ENCODE measurements at places on chromosomes 1 and 21. TPM values are rescaled to one million over a fixed set of nuclear protein-coding genes. Genes with fewer than 3 reads are reported as not detected.

The NPL gene
- 5.7 TPM for total RNA-seq

The SLFNL1 gene
- total RNA-seq, result 0.15 TPM

DNA sequence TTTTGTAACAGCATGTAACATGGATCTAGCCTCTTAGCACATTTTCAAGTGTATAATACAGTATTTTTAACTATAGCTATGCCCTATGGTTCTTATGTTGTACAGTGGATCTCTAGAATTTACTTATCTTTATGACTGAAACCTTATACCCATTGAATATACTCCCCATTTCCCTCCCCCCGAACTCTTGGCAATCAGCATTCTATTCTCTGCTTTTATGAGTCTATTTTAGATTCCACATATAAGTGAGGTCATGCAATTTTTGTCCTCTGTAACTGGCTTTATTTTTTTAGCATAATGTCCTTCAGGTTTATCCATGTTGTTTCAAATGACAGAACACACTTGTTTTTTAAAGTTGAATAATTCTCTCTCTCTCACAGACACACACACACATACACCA, 3.1 kb upstream of the GBP6 start:
- DNase-seq, result no peak

- DNase-seq, result no peak
Measured at GRCh38 chr1:212982430-212983152, 32.2 kb downstream of the VASH2 start.

- DNase-seq, result no peak
Measured at GRCh38 chr1:41766546-41766945, 152.2 kb downstream of the HIVEP3 start.

The CLCA4 gene
- total RNA-seq, result not detected

The AMY2A gene
- not detected for total RNA-seq

GRCh38 chr21:44356636-44357035, 3.2 kb downstream of the TRPM2 start:
- DNase-seq, result no peak

DNA sequence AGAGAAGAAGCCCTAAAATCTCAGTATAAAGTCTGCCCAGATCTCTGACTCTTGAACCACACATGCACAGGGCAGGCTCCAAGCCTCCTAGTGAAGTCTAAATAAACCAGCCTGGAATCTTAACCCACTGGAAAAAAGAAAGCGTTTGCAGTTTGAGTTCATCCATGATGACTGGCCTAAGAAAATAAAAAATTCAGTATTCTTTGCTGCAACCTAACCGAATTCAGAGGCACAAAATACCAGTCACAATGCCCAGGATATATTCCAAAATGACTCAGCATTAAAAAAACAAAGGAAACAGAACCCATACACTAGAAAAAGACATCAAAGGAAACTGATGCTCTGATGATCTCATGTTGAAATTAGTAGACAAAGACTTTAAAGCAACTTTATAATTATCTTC, 269.2 kb downstream of the SDCCAG8 start:
- DNase-seq, result no peak

DNA sequence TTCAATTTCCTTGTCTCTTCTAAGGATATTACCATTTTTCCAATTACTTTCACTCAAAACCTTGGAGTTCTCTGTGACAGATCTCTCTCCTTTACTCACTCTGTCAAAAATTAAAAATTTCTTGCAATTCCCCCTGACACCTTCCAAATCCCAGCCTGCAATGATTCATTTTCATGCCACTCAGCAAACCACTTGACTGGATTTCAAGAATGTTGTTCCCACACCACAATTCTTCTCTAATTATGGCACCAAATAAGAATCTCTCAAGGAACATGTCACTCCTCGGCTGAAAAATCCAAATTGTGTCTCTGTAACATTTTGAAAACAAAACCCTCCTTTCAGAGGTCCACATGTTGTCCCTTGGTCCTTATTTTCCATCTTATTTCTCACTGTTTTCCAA, 438.9 kb upstream of the ZP4 start:
- no peak for DNase-seq

DNA sequence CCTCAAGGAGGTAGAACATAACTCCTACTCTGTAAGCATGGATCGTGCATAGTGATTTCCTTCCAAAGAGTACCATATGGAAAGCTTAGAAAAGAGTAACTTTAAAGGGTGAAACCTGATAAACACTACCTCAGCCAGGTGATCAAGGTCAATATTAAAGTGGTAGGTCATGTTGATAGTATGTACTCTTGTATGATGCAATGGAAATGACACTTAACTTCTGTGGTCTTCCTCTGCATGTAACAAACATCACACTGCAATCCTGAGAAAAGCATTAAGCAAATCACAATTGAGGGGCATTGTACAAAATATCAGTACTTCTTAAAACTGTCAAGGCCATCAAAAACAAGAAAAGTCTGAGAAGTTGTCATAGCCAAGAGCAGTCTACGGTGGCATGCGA, 83.8 kb downstream of the LEPR start:
- no peak for DNase-seq

The TNFRSF14 gene
- total RNA-seq, result 7.1 TPM

- DNase-seq, result peak; percentile 59
Measured at GRCh38 chr1:150507912-150508864, at the start of gene ECM1. Gene ECM1, plus strand, starts transcription at chr1:150508109. Its CDS starts 101 bp downstream, at chr1:150508210.

The RTCA gene
- 24.0 TPM for total RNA-seq

The SH2D5 gene
- total RNA-seq, result 0.09 TPM

DNA sequence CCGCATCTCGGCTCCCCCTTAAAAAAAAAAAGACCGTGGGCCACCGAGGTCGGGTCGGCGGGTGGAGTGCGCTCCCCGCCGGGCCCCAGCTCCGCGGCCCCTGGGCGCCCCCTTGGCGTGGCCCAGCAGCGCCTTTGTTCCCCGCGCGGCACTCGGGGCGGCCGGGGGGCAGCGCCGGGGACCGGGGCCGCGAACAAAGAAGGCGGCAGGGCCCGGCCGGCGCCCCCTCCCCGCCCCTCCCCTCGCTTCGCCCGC, 571 bp downstream of the MARCKSL1 start:
- no peak for DNase-seq

GRCh38 chr1:110218739-110219138, 8.6 kb downstream of the KCNC4 start:
- no peak for DNase-seq

The PM20D1 gene
- 0.16 TPM for total RNA-seq

DNA sequence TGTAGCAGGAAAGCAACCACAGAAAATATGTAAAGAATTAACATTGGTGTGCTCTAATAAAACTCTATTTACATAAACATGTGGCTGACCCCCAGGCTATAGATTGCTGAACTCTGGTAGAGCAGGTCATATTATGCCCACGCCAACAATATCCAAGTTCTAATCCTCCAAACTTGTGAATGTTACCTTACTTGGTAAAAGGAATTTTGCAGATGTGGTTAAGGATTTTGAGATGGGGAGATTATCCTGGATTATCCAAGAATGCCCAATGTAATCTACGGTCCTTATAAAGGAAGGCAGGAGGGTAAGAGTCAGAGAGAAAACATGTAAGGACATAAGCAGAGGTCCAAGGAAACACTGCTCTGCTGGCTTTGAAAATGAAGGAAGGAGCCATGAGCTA, 201.0 kb downstream of the USH2A start:
- DNase-seq, result no peak

GRCh38 chr1:30760596-30761324, 3.2 kb upstream of the LAPTM5 start:
- DNase-seq, result no peak

The C8A gene
- not detected for total RNA-seq

GRCh38 chr1:25747046-25747719, 52.8 kb upstream of the SELENON start:
- no peak for DNase-seq

- no peak for DNase-seq
Measured at GRCh38 chr1:239044829-239045228, 341.5 kb upstream of the CHRM3 start.

The MYOC gene
- total RNA-seq, result 7.0 TPM

The CNR2 gene
- total RNA-seq, result 0.08 TPM

DNA sequence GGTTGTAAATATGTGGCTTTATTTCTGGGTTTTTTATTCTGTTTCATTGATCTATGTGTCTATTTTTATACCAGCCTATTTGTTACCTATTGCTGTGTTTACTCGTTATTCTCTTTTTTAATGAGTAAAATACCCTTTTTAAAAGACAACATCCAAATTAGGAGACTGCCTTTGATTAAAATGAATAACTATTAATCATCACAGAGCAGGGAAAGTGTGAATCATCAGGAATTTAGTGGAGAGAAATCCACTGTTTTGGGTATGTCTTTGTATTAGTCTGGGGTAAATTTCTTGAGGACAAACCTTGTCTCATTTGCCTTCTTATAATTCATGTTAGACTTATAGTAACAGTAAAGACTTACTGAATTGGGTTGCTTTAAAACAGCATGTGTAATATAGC, 12.1 kb downstream of the DISC1 start:
- DNase-seq, result no peak

- no peak for DNase-seq
Measured at GRCh38 chr1:115557715-115558114, 84.1 kb upstream of the VANGL1 start.

GRCh38 chr1:110502402-110503151, 16.4 kb downstream of the KCNA10 start:
- no peak for DNase-seq

The KPNA6 gene
- total RNA-seq, result 92.1 TPM

DNA sequence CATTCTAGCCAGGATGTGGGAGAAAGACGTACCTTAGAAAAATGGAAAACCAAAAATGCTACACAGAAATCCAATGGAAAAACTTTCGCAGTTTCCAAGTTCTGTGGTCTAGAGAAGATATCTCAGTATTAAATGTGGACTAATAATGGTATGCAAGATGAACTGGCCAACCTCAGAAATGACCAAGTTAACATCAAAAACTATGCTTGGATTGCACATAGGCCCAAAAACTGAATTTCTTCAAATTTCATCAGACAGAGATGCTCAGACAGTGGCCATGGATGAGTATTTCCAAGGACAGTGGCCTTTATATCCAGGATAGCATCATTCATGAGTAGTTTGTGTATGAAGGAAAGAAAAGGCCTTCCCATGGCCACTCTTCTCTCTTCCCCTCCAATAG, 132.2 kb downstream of the TIAM1 start:
- DNase-seq, result no peak

- DNase-seq, result no peak
Measured at GRCh38 chr1:73832276-73833181, 365.4 kb downstream of the LRRIQ3 start.

The CD160 gene
- not detected for total RNA-seq

The BMP8B gene
- total RNA-seq, result 0.25 TPM

The HHIPL2 gene
- total RNA-seq, result not detected

GRCh38 chr1:161364332-161364731, 3.3 kb downstream of the CFAP126 start:
- DNase-seq, result no peak

The ATP8B2 gene
- total RNA-seq, result 3.9 TPM

DNA sequence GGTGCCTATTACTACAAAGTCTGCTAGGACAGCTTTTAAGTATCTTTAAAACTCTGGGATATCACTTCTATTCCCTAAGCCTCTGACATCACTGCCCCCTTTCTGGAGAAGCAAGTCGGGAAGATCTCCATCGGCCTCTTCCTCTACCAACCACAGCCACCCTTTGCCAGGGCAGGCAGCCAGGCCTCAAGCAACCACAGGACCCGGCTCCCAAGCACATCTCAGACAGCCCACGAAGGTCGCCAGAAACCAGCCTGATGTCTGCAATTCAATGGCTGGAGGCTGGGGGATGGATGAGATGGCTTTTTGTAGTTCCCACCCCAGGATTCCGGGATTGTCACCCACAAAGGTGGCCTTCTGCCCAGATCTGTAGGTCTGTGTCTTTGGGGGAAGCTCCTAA, 70.7 kb downstream of the LGR6 start:
- DNase-seq, result no peak

The ZC3H12A gene
- total RNA-seq, result 30.2 TPM

DNA sequence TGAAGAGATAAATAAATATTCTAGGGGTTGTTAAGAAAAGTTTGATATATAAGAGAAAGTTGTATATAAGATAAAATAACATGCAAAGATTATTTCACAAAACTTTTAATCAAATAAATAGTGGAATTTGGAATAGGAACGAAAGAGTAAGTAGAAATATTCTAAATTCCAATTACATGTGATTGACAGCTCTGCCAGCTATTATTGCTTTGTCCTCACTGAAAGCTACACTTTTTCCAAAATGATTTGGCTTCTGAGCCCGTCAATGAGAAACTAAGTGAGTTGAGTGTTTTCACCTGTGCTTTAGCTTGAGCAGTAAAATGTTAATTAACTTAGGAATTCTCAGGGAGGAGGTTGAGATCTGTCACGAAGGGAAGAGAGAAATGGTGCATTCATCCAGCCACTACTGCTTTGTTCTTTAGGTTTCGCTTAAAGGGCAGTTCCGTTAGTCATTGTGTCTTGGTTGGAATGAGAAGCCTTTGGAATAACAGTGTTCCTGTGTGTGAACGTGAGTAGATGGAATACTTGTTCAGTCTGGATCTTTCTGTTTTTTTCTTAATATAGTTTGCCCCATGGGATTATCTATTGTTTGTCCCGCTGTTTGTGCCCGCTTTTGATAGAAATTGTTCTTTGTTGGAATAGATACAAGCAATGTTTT, 63.3 kb upstream of the CR1L start:
- no peak for DNase-seq

- DNase-seq, result no peak
Measured at GRCh38 chr21:28142697-28143096, 850.0 kb downstream of the LTN1 start.

GRCh38 chr1:12142891-12143630, 23.7 kb upstream of the TNFRSF1B start:
- DNase-seq, result peak; percentile 53

The PLD5 gene
- total RNA-seq, result 0.92 TPM

The CD53 gene
- 10.2 TPM for total RNA-seq

The TCHHL1 gene
- not detected for total RNA-seq

DNA sequence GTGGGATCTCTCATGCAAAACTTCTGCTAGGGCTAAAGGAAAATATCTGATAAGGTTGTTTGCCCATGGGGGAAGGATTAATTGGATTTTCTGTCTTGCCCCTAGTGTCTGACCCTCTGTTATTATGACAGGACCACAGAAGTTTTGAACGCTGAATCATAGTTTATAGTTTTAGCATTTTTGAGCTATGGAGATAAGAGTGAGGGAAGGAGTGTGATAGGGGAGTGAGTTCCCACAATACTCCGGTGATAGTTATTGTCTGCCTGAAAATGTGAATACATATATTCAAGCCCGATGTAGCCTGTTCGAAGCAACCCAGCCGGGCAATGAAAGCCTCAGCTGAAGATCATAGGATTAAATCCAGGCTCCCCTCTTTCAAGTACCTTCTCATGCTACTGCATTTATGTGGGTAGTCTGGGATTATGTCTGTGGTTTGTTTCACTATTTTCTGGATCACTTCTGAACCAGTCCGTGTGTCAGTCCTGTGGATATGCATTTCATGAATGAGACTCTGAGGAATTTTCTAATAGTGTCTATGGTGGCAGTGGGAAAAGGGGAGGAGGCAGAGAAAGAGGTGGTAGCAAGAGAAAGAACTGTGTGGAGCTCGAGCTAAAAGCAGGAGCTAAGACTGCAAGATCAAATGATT, 258.7 kb downstream of the DISC1 start:
- no peak for DNase-seq

The FBXO44 gene
- 2.9 TPM for total RNA-seq

The ADORA3 gene
- total RNA-seq, result 0.71 TPM

GRCh38 chr21:24367936-24368335, 1239.3 kb downstream of the MRPL39 start:
- DNase-seq, result no peak

GRCh38 chr1:201064806-201065205, 41.3 kb upstream of the KIF21B start:
- no peak for DNase-seq

The GPATCH3 gene
- total RNA-seq, result 13.2 TPM

Data from psoas muscle (tissue), 8 donors.